GM23248 (cell line): ENCODE measurements at places on chromosomes 11 and 22. TPM values are rescaled to one million over a fixed set of nuclear protein-coding genes. Genes with fewer than 3 reads are reported as not detected.

- DNase-seq, result no peak
Measured at GRCh38 chr22:19722982-19723231, 432 bp upstream of the GP1BB start.

- no peak for DNase-seq
Measured at GRCh38 chr11:14110629-14111028, 148.1 kb downstream of the SPON1 start.

DNA sequence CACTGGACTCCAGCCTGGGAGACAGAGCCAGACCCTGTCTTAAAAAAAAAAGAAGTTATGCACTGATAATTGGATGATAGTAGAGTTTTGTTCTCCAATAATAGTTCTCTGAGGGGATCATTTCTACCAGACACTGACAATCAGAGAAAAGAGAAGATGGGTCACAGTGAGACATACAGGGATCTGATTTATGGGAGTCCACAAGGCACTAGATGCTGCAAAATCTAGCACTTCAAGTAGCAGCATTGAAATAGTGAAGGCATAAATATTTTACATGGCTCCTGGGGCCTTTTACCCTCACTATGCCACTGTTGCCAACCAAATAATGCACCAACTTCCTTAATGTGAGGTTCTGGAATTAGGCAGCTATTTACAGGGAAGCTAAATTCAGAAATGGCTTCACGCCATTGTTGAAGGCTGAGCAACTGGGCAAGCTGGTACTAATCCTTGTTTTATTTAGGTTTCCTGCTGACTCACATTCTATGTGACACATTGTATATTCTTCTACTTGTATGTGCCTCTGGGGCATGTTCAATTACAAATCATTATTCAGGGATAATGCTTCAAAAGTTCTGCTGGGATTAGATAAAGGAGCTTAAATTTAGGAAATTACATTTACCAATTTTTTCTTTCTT, 38.2 kb upstream of the ABTB2 start:
- peak; percentile 85 for DNase-seq

GRCh38 chr11:9974375-9974774, 310.5 kb downstream of the SWAP70 start:
- DNase-seq, result no peak

DNA sequence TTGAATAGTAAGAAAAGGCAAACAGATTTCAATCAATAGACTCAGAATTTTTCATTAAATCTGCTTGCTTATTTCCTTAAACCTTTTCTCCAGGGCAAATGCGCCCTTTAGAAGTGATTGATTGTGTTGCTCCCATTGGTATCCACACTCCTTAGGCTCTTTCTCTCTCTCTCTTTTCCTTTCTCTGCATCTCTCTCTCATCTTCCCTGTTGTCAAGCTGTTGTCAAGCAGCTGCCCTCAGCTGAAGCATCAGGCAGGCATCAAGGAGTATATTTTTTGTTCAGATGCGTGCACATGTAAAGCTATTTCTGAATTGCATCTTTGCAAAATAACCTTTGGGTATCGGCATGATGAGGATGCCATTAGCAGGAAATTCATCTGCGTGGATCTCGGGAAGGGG, 107.2 kb upstream of the PLET1 start:
- no peak for DNase-seq

- DNase-seq, result no peak
Measured at GRCh38 chr11:117733316-117733715, 63.7 kb downstream of the DSCAML1 start.

- DNase-seq, result peak; percentile 69
Measured at GRCh38 chr11:72760539-72761405, 8.6 kb upstream of the ARAP1 start.

- no peak for DNase-seq
Measured at GRCh38 chr11:6350486-6350885, 30.2 kb upstream of the CAVIN3 start.

- no peak for DNase-seq
Measured at GRCh38 chr11:72179049-72179803, 12.7 kb upstream of the FOLR1 start.

DNA sequence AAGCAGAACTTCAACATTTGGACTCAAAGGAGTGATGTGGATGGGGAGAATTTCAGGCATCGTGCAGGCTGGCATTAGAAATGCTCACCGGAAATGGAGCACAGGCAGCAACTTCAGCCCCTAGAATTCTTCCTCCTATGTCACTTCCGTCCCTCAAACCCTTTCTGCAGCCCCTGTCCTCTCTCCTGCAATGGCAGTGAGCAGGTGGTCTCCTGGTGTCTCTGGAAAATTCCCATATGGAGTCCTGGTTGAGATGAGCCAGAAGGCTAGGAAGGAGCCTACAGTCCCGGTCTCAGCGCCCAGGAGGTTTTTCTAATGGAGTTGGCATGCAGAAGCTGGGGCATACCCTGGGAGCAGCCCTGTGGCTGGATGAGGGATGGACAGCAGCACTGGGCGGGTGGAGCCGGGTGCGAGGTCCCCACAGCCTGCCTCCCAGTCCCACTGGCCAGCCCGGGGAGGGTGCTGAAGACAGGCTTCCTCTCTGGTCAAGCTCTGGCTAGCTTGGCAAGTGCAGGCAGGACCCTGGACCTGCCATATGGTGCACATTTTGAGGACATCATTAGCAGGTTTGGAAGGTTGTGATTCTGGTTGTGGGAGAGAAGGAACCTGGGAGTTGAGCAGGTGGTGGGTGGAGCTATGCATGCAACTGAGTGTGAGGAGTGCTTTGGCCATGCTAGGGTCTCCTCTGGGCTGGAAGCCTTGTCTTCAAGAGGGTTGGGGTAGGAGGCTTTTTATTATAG, 59.8 kb upstream of the B3GAT1 start:
- DNase-seq, result no peak

- DNase-seq, result no peak
Measured at GRCh38 chr11:99098258-99098657, 77.5 kb downstream of the CNTN5 start.

GRCh38 chr11:119375337-119376196, 5.9 kb downstream of the USP2 start:
- peak; percentile 86 for DNase-seq

The OR56A3 gene
- total RNA-seq, result not detected in 2 replicates

The NPTXR gene
- 2.7 and 4.2 TPM in 2 replicates for total RNA-seq

- no peak for DNase-seq
Measured at GRCh38 chr11:131880316-131880715, 509.9 kb downstream of the NTM start.

DNA sequence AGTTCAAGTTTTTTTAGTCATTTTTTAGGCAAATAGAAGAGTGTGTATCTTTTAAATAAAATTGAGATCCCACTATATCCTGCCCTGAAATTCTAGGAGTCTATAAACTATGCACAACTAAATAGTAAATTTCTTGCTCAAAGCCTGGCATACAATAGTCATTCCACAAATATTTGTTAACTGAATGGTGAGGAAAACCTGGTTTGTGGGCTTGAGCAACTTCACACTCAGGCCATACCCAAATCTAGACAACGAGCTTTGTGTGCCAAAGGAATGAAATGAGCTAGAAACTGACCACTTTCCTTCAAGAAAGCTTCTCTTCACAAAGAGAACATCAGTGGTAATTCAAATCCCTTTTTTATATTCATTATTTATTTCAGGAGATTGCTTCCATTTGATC, 39.6 kb upstream of the AMOTL1 start:
- peak; percentile 84 for DNase-seq

- no peak for DNase-seq
Measured at GRCh38 chr11:115802641-115803040, 298.4 kb upstream of the CADM1 start.

DNA sequence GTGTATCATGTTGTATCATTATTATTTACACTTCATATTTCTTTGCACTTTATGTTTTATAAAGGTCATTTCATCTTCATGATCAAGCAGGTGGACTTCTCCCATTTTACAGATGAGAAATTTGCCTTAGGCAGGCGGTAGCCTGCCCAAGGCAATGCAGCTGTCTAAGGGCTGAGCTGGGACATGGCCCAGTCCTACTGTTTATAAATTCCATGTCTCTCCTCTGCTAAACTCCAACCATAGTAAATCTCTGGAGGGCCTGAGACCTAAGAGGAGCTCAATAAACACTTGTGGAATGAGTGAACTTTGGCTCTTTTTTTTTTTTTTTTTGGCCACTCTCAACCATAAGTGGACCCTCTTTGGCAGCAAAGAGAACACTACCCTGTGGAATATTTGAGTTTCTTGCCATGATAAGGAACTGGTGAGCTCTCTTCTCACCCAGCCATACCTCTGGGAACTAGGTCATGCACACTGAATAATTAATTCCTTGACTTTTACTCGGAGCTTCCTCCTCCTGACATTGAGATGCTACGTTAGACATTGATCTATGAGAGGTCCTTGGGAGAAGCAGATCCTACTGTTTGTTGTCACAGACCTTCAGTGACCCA, 29.9 kb downstream of the MICAL2 start:
- no peak for DNase-seq

DNA sequence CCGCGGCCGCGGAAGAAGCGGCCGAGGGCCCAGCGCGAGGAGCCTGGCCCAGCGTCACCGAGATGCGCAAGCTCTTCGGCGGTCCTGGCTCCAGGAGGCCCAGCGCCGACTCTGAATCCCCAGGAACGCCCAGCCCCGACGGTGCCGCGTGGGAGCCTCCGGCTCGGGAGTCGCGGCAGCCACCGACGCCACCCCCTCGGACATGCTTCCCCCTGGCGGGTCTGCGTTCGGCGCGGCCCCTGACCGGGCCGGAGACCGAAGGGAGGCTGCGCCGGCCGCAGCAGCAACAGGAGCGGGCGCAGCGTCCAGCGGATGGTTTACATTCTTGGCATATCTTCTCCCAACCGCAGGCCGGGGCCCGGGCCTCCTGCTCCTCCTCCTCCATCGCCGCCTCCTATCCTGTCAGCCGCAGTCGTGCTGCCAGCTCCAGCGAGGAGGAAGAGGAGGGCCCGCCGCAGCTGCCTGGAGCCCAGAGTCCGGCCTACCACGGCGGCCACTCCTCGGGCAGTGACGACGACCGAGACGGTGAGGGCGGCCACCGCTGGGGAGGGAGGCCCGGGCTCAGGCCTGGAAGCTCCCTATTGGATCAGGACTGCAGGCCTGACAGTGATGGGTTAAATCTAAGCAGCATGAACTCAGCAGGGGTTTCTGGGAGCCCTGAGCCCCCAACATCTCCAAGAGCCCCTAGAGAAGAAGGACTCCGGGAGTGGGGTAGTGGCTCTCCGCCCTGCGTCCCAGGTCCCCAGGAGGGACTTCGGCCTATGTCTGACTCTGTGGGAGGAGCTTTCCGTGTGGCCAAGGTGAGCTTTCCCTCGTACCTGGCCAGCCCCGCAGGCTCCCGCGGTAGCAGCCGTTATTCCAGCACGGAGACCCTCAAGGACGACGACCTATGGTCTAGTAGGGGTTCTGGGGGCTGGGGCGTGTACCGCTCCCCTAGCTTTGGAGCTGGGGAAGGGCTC, 1.2 kb downstream of the ARHGEF17 start:
- DNase-seq, result peak; percentile 99
